Chondrocyte (in vitro differentiated cells): ENCODE measurements at places on chromosomes 1 and 21.

- no peak for DNase-seq
Observed at GRCh38 chr1:12040457-12041051, 21.3 kb downstream of the MIIP start.

GRCh38 chr1:219324629-219325367 is 151.1 kb downstream of the LYPLAL1 start:
- DNase-seq, result no peak

GRCh38 chr1:22855668-22856606 is 116.7 kb downstream of the LACTBL1 start:
- no peak for DNase-seq

DNA sequence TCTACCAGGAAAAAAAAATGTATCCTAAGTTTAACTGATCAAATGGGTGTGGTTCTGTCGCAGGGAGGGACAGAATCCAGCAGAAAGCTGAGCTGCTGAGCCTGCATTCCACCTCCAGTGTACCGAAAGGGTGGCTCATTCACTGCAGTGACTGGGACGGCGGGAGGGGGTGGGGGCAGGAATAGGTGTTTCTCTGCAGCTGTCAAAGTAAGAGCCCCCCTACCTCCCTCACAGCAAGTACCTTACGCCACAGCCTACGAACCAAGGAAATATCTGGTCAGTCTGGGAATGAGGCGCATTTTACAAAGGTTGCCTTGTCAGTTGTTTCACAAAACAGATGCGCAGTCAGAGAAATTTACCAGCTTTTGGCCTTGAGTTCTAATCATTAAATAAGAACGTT is 1.7 kb downstream of the S100B start:
- no peak for DNase-seq

DNA sequence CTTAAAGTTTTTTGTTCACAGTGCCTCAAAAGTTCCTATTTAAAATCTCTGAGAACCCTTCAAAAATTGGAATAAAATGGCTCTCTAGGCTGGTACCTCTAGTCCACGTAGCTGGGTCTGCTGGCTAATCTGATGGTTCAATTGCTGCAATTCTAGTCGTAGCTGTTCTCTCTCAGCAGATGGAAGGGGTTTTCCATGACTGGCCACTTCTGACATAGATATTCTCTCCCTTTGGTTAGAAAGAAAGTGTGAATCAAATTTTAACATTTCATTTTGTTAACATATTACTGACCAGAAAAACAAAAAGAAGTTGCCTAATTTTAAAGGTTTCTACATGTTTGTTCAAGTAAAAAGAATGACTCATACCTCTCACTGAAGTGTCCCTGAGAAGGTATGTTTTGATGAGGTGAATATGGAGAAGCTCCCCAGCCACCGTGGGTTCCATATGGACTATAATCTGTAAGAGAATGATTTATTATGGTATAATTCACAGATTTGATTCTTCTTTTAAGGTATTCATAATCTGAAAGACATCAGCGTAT is 29.3 kb upstream of the SERPINC1 start:
- DNase-seq, result no peak

DNA sequence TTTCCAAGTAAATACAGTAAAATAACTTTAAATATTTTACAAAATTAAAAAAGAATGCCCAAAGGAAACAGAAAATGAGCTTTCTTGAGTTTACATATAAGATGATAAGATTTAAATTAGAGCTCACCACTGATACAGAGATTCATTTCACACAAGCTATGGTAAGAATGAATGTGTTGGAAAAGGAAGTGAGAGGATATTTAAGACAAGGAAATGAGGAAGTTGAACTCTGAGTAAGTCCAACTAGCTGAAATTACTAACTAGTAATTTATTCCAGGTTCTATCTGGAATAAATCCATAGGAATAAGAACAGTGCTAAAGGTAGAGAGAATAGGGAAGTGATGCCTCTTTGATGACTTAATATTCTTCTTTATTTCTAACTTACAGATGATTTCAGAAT is 42.4 kb downstream of the FNBP1L start:
- no peak for DNase-seq
